ENCODE measurements at places on chromosomes 2 and 18.

DNA sequence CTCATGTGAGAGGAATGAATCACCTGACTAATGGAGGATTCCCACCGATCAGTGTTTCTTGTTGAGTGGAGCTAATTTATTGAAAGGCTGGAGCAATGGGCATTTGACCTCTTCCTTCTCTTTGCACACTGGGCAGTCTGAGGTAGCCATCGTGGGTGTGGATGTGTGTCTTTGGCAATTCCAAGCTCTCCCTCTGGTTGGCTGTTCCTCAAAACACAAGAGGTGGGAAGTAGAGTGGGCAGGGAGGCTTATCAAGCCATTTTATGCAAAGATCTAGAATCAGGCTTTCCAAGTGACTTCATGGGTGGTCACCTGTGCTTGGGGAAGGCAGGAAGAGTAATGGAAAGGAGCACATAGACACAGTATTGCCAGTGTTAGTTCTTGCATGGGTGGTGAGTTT is 154.8 kb downstream of the INSIG2 start:
- no peak for DNase-seq

DNA sequence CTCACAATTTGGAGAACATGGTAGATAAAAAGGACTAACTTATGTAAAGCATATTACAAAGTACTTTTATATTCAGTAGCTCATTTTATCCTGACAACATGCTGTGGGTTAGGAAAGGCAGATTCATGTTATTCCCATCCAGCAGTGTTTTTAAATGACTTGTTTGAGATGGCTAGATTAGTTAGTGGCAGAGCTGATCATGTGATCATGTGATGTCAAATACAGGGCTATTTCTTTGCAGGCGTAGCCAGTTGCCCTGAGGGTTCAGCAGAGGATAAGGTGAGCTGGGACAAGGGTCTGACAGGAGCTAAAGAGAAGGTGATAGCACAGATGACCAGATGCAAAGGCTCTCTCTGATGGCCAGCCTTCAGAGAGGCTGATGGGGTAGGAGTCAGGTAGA is 97.8 kb downstream of the ADD2 start:
- no peak for DNase-seq

- no peak for DNase-seq
Measured at GRCh38 chr2:56185582-56186046, 1.8 kb downstream of the CCDC85A start.

DNA sequence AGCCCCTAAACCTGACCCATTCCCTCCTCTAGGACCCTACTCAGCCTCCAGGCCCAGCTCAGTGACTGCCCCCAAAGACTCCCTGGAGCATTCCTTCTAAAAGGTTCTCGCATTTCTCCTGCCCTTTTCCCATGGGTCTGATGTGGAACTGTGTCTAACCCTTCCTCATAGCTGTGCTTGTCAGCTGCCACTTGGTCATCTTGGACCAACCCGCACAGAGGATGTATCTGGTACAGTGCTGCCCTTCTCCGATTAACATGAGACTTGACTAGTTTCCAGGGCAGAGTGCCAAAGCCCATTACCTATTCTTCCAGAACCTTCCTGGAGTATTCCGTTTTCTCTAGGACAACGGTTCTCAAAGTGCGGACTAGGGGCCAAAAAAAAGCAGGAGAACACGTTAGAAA is 518 bp upstream of the NFU1 start:
- no peak for DNase-seq
